ENCODE measurements at places on chromosomes 11 and 22. TPM values are rescaled to one million over a fixed set of nuclear protein-coding genes. Genes with fewer than 3 reads are reported as not detected.
A peak's percentile ranks its signal among the peaks of the same experiment; 100 is the strongest.

GRCh38 chr22:34645375-34645774, 420.6 kb upstream of the ISX start:
- DNase-seq: no peak

DNA sequence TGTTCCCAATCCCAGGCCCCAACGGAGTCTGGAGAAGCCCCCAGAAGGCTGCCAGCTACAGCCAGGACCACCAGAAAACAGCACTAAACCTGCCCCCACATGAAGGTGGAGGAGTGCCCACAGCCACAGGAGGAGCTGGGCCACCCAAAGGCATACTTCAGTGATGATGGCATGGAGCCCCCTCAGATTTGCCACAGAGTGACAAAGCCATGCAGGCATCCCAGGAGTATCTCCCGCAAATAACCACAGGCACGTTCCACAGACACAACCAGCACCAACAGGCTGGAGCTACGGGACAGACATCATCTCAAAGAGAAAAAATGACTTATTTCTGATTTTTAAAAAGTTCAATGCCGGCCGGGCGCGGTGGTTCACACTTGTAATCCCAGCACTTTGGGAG, 10.6 kb downstream of the CARS1 start:
- DNase-seq: no peak

GRCh38 chr22:42803389-42803788, 53.7 kb downstream of the ARFGAP3 start:
- DNase-seq: peak; percentile 48

- no peak for DNase-seq
Measured at GRCh38 chr22:43172191-43172590, 14.7 kb downstream of the TTLL12 start.

DNA sequence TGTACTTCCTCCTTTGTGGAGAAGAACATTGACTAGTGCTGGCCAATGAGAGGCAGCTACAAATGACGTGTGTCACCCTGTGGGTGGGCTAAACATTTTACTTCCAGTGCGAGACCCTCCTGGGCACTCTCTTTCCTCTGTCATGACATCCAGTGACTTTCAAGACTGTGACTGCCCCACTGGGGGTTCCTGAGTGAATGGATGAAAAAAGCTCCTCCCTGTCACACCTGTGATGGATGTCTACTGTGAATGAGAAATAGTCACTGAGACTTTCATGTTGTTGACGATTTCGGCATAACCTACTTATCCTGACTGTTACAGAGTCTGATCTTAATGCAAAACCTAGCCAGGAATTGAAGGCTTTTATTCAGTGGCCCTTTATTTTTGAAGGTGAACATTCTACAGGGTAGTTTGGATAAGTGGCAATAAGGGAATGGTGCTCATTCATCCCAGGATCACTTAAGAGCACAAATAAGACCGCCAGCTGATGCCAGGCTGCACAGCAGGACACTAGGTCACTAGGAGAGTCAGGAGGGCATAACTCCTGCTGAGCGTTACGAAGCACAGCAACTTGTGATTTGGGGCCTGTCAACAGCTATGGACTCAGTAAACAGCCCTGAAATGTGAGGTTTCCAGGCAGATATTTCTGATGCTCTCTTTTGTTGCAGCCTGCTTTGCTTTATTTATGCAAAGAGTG, 636.6 kb downstream of the NTM start:
- DNase-seq: no peak

GRCh38 chr11:131609921-131610320, 239.5 kb downstream of the NTM start:
- DNase-seq: no peak

GRCh38 chr11:64436000-64436399, 77.0 kb downstream of the RPS6KA4 start:
- no peak for DNase-seq

DNA sequence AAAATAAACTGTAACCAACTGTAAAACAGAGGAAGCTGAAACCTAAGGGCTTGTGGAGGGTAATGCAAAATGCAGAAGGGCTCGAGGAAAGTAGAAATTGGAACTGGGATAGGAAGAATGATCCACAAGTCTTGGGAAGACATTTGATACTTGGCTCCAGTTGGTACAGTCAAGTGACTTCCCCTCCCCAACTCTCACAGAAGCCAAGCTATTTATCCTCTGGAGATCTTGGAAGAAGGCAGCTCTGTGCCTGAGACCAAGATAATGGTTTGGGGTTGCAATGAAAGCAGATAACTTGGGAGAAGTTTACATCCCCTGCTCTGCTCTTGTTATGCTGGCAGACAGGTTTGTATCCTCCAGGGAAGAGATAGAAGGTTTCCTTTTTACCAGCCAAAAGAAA, 198.9 kb upstream of the ZC3H12C start:
- no peak for DNase-seq

- no peak for DNase-seq
Measured at GRCh38 chr11:99327527-99327926, 306.8 kb downstream of the CNTN5 start.

- no peak for DNase-seq
Measured at GRCh38 chr22:19398206-19398605, 33.3 kb downstream of the HIRA start.

DNA sequence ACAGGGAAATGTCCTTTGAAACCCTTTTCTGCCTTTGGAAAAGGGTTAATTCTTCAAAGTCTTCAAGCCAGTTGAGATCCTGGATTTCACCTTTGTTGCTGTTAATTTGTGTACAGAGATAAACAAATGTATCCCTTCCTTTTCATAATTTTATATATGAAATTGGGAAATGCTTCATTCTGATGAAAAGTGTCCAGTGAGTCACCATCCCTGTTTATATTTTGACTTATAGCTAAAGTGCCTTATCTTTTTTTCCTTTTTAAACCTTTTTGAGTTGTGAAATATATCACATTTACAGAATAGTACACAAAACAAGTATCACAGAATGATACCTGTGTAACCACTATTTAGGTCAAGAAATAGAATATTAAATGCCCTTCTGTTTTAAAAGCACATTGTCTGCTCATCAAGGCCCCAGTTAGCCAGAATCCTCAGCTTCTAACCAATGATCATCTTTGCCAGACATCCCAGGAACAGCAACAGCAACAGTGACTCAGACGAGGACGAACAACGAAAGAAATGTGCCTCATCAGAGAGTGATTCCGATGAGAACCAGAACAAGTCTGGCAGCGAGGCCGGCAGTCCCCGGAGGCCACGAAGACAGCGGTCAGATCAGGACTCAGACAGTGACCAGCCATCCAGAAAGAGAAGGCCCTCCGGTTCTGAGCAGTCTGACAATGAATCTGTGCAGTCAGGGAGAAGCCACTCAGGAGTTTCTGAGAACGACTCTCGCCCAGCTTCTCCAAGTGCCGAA, 27.3 kb downstream of the CTR9 start:
- DNase-seq: no peak

- DNase-seq: no peak
Measured at GRCh38 chr11:72908032-72908676, 93.9 kb downstream of the ATG16L2 start.

DNA sequence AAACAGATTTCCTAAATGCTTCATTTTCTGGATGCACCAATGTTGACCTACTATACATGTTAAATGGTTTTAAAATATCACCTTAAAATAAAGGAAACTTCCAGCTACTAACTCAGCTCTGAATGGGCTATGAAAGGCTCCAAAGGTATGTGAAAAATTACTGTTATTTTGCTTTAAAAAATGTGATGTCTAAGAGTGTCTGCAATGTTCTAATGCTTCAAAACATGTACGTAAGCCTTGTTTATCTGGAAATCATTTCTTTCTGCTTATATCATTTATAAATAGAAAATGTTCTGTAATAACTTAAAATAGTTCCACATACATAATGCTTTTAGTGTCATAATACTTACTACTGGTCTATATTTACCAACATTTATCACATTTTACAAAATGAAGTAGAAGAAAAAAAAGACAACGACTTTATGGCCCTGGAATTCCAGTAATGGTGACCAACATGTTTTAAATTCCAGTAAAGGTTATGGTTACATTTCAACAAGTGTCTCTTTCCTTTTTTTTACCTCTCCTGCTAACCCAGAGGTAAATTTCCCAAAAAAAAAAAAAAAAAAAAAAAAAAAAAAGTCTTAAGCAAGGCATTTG, 2.5 kb downstream of the BDNF start:
- DNase-seq: no peak

DNA sequence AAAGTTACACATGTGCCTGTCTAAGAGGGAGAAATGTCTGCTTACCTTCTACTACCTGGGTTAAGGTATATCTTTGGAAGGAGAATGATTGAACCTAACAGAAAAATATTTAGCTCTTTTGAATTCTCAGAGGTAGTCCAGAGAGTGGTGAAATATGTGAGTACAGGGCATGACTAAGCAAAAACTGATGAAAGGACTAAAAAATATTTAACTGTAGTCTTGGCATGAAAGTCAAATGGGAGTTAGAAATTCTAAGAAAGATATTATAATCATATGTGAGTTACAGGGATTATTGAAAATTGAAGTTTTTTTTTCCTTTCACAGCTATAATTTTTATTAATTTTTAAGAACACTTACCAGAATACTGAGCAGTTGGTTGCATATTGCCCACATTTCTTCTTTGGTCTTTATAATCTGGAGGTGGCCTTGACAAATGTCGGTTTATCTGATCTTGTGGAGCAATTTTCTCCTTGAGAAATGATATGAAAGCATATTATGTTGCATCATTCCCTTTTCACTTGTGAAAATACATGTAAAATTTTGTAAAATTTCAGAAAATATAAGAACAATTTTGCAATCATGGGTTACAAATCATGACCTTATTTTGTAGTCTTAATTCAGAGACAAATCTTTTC, 61.4 kb upstream of the MTMR2 start:
- no peak for DNase-seq

DNA sequence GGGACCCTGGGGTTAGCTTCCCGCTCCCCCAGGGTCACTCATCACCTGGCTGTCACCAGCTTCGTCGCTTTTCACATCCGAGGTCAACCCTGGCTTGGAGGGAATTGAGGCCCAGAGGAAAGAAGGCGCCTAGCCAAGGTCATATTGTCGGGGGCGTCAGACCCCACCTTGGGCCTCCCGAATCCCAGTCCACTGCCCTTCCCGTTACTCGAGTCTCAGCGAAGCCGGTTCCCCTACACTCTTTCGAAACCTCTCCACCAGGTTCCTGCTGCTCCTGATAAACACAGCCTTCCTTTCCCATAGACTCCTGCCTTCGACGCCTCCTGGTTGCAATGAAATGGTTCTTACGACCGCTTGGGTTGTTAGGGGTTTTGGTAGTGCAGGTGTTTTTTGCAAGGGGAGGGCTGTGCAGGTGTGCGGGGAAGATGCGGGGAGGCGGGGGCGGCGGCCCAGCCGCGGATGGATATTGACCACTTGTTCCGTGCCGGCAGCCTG, 642 bp downstream of the NAA40 start:
- no peak for DNase-seq

DNA sequence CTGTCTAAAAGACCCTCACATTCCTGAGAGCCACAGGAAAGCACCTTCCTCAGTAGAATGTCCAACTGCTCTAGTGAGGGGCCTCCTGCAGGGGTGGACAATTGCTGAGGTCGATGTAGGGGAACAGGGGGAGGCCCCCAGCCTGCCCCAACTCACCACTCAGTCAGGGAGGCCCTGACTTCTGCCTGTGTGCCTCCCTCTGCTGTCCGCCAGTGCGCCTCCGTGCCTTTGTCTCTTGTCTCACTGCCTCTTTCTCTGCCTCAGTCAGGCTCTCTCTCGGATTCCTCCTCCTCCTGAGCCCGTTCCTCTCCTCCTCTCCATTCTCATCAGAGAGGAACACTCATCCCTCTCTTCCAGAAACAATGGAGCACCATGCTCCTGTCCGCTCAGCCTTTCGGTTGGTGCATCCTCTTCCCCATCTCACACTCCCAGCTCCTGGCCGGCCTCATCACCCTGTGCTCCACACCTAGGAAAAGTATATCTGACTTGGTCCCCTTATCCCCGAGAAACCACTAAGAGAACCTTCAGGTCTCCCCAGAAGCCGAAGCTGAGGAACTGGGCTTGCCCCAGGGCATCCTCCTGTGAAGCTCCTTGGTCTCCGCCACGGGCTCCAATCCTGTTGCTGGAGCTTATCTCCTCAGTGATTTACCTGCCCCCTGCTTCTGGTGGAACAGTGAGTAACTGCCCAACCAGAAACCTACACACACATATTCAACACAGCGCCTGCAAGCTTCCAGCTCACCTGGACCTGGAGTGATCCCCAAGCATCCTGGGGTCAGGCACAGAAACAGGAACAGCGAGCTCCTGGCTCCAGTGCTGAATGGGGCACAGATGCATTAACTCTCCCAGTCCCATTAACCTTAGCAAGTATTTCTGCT, 2.3 kb downstream of the B3GAT1 start:
- DNase-seq: no peak

DNA sequence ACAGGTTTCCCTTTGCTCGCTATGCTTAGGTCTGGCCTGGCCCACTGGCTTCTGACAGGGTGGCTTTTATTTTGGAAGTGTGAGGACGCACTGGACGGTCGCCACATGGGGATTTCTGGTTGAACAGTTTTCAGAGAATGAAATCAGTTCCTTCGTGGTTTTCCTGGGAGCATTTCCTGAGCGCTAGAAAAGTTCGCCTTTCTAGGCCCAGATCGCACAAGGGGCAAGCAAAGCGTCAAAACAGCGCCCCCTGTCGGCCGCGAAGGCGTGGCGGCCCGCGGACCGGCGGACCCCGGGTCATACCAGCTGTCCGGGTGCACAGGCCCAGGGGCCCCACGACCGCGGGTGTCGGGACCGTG, 12.7 kb upstream of the CYP2R1 start:
- peak; percentile 54 for DNase-seq

DNA sequence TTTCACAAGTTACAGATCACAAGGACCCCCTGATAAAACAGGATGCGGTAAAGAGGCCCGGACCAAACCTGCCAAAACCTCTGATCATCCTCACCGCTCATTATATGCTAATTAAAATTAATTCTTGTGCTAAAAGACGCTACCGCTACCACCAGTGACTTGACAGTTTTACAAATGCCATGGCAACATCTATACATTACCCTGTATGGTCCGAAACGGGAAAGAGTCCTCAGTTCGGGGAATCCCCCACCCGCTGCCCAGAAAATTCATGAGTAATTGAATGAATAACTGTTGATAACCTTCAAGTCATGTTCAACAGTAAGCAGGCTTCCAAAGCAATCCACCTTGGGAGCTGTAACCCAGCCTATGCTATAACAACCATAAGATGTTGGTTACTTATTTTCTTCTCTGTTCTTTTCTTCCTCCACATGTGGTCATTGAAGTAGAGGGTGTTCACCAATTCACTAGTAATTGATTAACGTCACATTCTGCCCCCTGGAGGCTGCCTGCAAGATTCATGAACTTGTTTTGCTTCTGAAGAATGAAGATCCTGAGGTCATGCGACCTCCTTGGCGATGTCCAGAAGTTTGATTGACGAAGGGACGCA, 20.6 kb downstream of the APOBEC3H start:
- no peak for DNase-seq

KCTD17 gene
- 8.2 TPM for total RNA-seq

OR52A1 gene
- not detected for total RNA-seq

DRG1 gene
- 80.3 TPM for total RNA-seq

TRIM51 gene
- not detected for total RNA-seq

Data from breast epithelium (tissue), 4 donors.